Smooth muscle cell of trachea (primary cell): ENCODE measurements at places on chromosomes 3 and 15. TPM values are rescaled to one million over a fixed set of nuclear protein-coding genes. Genes with fewer than 3 reads are reported as not detected.

The ACP3 gene
- total RNA-seq: 0.99 and 4.5 TPM in 2 replicates

The GOLGA6L7 gene
- not detected in 2 replicates for total RNA-seq

The SERINC4 gene
- 0.15 TPM in 1 of 2 replicates, not detected in the other for total RNA-seq

The PLA2G4B gene
- 0.83 and 10.8 TPM in 2 replicates for total RNA-seq

The KLHL40 gene
- not detected in 2 replicates for total RNA-seq

The MAGEL2 gene
- total RNA-seq: 0.50 TPM in 1 of 2 replicates, not detected in the other

The GCSAM gene
- not detected in 2 replicates for total RNA-seq

The LRRC3B gene
- total RNA-seq: not detected in 2 replicates

The PIF1 gene
- total RNA-seq: 5.0 and 19.1 TPM in 2 replicates

The ARHGEF26 gene
- total RNA-seq: 0.99 and 1.6 TPM in 2 replicates

The ERC2 gene
- under 0.01 and 0.44 TPM in 2 replicates for total RNA-seq

The OSTN gene
- total RNA-seq: 0.17 and 0.44 TPM in 2 replicates

The PPM1L gene
- total RNA-seq: 0.87 and 3.0 TPM in 2 replicates

The NEO1 gene
- 16.1 and 17.2 TPM in 2 replicates for total RNA-seq

The DLEC1 gene
- under 0.01 TPM in 1 of 2 replicates, not detected in the other for total RNA-seq

The MKRN2OS gene
- total RNA-seq: 0.33 TPM in 1 of 2 replicates, not detected in the other

The C3orf85 gene
- total RNA-seq: not detected in 2 replicates

The TUSC7 gene
- under 0.01 TPM in 1 of 2 replicates, not detected in the other for total RNA-seq

The THBS1 gene
- total RNA-seq: 724 and 2,470 TPM in 2 replicates

The GOLGA8Q gene
- 1.5 and 2.6 TPM in 2 replicates for total RNA-seq

The CIDEC gene
- total RNA-seq: 0.17 and 0.44 TPM in 2 replicates

The UROC1 gene
- not detected in 2 replicates for total RNA-seq

The LRRC31 gene
- not detected in 2 replicates for total RNA-seq

The CCR8 gene
- not detected in 2 replicates for total RNA-seq

The HHATL gene
- total RNA-seq: not detected in 2 replicates

The TAMM41 gene
- total RNA-seq: 6.0 and 10.3 TPM in 2 replicates
